NCI-H69 (cell line): ENCODE measurements at places on chromosomes 4 and X.

DNA sequence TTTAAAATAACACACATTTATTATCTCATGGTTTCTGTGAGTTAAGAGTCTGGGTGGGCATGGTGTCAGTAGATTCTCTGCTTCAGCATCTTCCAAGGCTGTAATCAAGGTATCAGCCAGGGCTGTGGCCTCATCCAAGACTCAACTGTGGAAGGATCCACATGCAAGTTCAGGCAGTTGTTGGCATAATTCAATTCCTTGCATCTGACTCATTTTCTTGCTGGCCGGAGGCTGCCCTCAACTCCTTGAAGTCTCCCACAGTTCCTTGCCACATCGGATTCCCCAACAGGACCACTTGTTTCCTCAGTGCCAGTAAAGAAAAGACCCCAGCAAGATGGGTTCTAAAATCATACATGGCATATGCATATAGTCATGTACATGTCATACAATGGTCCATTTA lies 93.4 kb downstream of the NPNT start:
- DNase-seq = no peak

DNA sequence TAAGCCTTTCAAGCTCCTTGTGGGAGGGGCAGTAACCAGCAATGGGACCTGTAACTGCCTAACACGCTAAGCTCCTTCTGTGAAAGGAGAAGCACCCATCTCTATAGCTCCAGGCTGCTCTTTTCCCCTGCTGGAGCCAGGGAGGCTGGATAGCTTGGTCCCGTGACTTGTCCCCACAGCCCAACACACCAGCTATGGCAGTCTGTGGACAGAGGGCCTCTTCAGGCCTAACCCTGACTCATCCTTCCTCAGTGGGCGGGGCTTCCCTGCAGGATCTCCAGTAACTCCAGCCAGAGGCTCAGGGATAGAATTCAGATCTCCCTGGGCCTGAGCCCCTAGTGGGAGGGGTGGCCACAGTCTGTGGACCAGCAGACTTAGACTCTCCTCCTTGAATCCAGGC lies 1290.1 kb downstream of the PCDH7 start:
- DNase-seq = no peak

DNA sequence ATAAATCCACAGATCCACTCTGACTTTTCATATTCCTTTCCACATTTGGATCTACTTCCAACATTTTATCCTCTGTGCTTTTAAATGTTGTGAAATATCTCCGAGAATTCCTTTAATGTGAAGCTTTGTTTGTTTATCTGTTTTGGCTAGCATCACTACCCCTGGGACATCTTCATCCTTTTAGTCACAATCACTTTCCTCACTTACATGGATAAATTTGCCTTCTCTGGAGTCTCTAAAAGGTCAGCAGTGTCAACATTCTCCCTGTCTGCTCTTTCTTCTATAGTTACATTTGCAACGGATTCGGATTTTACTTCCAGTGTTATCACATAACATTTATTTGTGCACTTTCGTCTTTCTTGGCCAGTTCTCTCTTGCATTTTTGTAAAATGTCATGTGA lies 34.2 kb upstream of the LRAT start:
- DNase-seq = no peak

- DNase-seq = no peak
Observed at GRCh38 chr4:128983771-128984485, 109.4 kb downstream of the SCLT1 start.

GRCh38 chr4:2831611-2832308 lies 11.9 kb upstream of the ADD1 start:
- DNase-seq = no peak

DNA sequence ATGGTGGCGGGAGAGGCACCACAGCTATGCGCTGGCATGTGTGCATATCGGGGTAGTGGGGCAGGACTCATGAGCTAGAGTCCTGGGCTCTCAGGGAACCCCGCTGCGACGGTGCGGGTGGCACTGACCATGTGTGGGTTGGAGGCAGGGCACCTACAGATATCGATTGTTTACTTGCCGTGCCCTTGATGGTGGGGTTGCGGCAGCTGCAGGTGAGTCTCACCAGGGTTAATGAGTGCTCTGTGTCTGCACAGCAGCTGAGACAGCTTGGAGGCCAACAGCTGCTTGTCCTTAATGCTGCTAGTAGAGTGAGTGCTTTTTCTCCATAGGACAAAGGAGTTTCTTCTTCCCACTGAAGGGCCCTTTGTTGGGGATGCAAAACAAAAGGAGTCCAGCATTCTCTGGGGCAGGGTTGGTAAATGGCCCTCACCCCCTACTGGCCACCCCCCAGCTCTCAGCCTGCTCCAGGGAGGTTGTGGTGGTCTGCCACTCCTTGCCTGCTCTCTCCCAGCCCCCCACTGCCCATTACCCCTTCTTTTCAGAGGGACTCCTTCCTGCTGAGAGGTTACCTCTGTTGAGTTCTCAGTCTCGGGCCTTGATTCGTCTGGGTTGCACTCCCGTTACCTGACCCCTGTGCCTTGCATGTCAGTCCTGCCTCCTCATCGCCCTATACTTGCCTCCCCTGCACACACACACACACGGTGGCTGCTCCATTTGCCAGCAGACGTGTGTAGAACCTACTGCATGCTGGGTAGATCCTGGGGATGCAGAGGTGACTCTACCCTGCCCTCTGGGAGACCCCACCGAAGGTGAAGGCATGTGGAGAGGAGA lies 52.8 kb downstream of the TBC1D14 start:
- DNase-seq = peak; percentile 83

DNA sequence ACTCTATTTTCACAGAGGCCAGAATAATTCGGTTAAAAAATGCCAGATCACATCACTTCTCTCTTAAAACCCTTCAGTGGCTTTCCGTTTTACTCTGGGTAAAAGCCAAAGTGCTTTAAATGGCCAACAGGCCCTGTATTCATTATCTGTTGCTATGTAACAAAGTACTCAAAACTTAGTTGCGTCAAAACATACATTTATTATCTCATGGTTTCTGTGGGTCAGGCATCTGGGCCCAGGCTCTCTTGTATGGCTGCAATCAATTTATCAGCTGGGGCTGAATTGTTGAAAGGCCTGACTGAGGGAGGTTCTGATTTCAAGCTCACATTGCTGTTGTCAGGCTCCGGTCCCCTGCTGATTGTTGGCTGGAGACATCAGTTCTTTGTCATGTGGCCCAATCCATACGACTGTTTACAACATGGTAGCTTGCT lies 72.7 kb upstream of the H2AZ1 start:
- DNase-seq = peak; percentile 80

GRCh38 chr4:136581119-136581518 lies 951.2 kb downstream of the PCDH18 start:
- no peak for DNase-seq

- no peak for DNase-seq
Observed at GRCh38 chr4:34412233-34412632, 1832.1 kb downstream of the ARAP2 start.
